Stimulated activated CD4-positive, alpha-beta T cell treated with anti-CD3 and anti-CD28 coated beads, Interleukin-1b, Interleukin-23, amount 100 ng/mL, for 48 hours (primary cell): ENCODE measurements at places on chromosomes 4 and X.
A peak's percentile ranks its signal among the peaks of the same experiment; 100 is the strongest.

DNA sequence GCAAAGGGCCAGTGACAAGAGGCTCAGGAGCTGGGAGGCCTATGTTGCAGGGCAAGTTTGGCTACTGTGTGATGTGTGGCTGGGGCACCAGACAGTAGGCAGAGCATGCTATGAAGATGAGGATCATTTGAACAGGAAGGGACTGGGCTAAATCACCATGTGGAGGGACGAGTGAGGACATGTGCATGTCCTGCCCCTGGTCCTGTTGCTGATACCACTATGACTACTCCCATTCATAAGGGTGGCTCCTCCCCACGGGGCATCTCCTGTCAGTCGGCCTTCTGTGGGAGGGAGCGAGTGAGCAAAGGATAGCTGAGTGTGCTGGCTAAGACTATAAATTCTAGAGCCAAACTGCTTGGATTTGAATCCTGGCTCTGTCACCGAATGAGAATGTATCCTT is 139.2 kb downstream of the TMEM164 start:
- DNase-seq = no peak

GRCh38 chrX:148804579-148805355 is 304.4 kb downstream of the AFF2 start:
- no peak for DNase-seq

GRCh38 chr4:30720661-30721184 is 554 bp downstream of the PCDH7 start:
- DNase-seq = no peak

- peak; percentile 18 for DNase-seq
Measured at GRCh38 chrX:152632445-152633097, 5.1 kb upstream of the GABRQ start.

GRCh38 chr4:89121387-89122068 is 10.2 kb downstream of the TIGD2 start:
- DNase-seq = no peak

DNA sequence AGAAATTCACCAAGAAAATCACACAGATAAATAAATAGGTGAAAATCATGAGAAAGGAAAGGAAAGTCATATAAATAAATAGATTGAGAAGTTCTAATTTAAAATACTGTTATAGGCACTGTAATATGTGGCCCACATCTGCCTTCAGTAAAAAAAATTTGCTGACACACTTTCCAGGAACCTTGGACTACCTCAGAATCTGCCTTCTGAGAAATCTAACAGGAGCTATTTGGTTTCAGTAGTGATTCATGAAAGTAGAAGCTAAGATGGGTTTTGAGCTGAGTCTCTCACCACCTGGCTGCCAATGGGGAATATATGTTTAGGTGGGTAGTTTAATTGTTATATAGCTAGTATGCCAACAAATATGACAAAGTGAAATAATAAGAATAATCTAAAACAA is 810.0 kb downstream of the RAB28 start:
- no peak for DNase-seq

- no peak for DNase-seq
Measured at GRCh38 chr4:78179196-78179595, 122.1 kb downstream of the FRAS1 start.

DNA sequence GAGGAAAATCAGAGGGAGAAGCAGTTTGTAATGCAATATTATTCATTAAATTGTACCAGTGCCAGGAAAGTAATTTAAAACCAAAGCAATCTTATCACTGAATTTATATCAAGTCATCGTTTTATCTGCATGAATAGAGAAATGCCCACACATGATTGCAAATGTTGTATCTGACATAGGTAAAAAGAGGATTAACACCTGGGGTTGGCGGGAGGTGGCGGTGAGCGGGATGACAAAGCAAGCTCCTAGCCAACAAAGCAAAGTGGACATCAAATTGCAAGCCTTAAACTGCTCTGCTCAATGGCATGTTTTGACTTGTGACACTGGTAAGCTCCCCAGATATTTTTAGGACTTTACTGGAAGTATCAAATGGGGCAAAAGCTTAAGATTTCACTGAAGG is 16.4 kb downstream of the HPGD start:
- DNase-seq = no peak

- no peak for DNase-seq
Measured at GRCh38 chr4:113049421-113050370, at the start of gene ANK2. Gene ANK2, plus strand, starts transcription at chr4:113049653. Its CDS starts 76 bp downstream, at chr4:113049729.

- DNase-seq = no peak
Measured at GRCh38 chr4:170849969-170850368, 760.2 kb upstream of the AADAT start.

DNA sequence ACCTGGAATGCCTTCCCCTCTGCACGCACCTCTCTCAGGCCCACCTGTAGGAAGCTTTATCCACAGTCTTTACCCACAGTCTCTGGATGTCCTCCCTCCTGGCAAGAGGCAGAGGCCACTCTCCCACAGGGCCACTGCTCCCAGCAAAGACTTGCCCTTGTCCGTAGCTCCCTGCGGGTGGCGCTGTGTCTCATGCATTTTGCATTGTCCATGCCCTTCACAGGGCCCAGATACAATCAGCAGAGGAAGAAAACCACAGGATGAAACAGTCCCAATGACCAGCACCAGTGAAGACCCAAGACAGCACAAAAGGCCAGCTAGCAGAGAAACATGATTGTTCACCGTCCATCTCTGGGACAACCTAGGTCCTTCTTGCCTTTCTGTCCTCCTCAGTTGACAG is 2.1 kb upstream of the NSG1 start:
- DNase-seq = no peak

- no peak for DNase-seq
Measured at GRCh38 chrX:85897362-85898126, 149.8 kb downstream of the CHM start.

DNA sequence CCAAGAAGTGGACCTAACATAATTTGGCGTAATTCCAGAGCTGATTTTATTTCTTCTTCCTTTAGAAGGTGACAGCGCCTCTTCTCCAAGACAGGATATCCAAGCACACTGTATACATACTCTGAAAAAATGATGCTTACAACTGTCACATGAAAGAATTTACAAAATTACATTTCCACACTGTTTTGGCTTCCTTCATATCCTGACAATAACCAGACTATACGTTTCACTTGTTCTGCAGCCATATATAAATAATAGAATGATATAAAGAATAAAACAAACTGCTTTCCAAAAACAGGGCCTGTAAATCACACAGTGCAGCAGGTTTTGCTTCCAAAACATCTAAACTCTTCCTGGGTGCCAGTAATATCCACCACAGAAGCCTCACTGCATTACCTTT is 141.6 kb downstream of the FBXO8 start:
- no peak for DNase-seq

GRCh38 chr4:106034220-106034619 is 138.9 kb downstream of the NPNT start:
- DNase-seq = no peak

DNA sequence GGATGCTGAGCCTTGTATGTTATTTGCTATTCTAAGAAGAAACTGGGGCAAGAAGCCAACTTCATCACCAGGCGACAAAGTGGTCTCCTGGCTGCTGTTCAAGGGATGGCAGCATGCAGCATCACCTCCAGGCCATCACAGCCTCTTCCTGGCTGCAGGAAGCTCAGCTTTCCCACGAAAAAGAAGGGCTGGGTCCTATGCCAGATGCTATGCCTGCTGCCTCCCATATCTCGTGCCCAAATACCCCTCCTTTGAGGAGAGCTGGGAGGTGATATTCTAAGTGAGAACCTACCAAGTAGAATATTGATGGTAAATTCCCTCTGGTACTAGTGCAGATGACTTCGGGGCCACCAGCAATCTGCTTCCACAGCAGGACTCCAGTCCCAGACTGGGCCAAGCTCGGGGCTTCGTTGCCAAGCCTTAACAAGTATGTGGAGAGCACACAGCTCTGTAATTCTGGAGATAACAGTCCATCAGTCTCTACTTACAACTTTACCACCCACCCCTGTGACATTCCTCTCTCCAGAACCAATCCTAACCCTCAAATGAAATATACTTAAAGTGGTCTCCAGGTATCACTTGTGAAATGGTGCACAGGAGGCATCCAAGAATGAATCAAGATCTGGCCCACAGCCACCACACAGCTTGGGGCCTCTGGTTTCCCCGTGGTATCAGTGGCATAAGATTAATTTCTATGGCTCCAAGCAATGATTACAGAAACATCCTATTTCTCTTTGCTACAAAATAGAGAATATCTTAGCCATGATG is 149.3 kb downstream of the PALLD start:
- DNase-seq = no peak

DNA sequence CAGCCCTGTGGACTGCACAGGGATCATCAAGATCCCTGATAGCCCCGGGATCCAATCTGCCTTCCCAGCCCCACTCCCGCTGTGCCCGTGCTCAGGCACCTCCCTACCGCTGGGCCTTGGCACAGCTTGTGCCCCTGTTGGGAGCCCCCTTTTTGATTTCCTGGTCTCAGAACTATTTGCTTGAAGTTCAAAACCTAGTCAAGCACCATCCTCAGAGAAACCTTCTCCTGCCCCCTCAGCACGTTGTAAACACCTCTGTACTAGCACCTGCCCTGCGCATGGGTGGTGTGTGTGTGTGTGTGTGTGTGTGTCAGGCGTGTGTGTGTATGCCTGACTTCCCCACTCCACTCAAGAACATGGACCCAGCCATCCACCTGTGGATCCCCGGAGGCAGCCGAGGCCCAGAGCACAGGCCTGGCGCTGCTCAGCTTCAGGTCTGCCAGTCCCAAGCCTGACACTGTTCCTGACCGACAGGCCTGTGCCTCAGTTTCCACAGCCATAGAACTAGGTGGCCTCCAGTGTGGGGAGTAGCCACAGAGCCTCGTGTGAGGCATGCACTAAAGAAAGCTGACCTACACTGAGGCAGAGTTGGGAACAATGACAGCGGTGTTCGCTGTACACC is 65.5 kb downstream of the ADRA2C start:
- DNase-seq = no peak
